ENCODE measurements at places on chromosomes 7 and 10.
A peak's percentile ranks its signal among the peaks of the same experiment; 100 is the strongest.

DNA sequence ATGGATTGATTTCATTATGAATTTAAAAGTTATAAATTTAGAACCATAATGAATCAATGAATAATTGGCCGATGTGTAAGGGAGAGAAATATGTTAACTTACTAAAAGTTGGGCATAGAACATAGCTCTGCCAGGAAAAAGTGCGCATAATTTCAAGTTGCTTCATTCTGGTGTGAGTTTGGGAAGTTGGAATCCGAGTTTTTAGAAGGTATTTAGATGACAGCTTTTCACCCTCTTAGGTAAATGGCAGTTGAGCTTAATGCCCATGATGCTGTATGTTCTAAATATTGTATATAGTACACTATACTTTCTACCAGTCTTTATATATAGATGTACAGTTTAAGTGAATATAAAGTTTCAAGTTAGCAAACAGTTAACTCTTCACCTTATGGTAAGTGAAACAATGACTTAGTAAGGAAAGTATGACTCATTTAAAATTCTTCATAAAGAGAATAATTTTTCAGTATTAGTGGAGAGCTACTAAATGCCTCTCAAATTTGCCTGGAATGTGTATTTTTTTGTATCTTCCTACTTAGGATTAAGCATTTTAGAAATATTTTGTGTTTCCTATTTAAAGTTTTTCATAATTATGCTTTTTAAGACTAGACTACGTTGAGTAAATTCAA, 1.6 kb downstream of the C1GALT1 start:
- DNase-seq: peak; percentile 30

DNA sequence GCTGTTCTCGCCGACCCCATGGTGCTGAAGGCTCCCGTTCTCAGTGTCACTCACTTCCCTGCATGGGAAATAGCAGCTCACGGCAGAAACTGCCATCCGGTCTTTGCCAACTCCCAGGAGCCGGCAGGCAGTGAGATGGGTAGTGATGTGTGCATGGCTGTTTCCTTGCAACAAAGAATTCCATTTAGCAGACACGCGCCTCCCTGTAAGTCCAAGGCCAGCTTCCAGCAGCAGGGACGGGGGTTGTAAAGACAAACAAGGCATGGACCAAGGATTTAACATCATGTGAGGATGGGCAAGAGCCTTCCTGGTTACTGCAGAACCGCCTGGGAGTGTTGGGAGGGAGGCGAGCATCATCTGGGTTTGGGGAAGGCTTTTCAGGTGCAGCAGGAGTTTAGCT, 273.1 kb downstream of the GLRX3 start:
- DNase-seq: no peak

DNA sequence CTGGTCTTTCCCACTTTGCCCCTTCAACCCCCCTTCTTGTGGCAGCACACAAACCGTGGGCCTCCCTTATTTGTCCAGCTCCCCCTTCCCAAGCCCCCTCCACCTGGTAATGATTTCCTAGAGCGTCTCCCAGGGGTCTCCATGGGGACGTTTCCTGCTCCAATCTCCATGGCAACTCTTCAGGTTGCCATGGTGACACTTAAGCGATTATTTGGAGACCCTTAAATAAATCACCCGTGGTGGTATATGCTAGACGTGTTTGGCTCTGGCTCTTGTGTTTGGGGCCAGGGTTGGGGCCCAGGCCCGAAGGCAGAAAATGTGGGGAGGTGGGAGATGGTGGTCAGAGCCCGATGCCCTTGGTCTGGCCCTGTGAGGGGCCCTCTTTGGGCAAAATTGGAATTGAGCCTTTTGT, 41.1 kb upstream of the DLG5 start:
- no peak for DNase-seq

GRCh38 chr10:61719906-61720305, 57.2 kb downstream of the CABCOCO1 start:
- no peak for DNase-seq

GRCh38 chr10:58201704-58202103, 66.0 kb downstream of the IPMK start:
- DNase-seq: no peak

- DNase-seq: no peak
Measured at GRCh38 chr7:140697447-140698143, 1.1 kb downstream of the NDUFB2 start.

DNA sequence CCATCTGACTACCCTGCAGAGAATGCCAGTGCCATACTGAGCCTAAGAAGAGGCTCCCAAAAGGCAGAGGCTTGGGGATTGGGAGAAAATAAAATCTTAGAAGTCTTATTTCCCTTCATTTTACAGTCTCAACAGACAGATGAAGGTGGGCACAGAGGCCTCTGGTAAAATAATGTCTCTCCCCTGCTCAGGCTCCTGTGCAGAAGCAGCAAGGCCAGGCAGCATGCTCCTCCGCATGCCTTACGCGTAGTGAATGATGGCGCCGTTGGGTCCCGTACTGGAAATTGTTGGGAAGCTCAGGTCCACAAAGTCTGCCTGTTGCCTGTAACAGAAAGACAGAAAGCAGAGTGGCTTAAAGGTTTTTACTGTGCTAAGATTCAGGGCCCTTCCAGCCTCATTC, 45.8 kb downstream of the XPNPEP1 start:
- DNase-seq: no peak

- DNase-seq: no peak
Measured at GRCh38 chr7:132450188-132450587, 126.1 kb downstream of the PLXNA4 start.

GRCh38 chr7:84258628-84259027, 64.0 kb upstream of the SEMA3A start:
- no peak for DNase-seq

GRCh38 chr7:83524277-83525075, 124.5 kb downstream of the SEMA3E start:
- DNase-seq: no peak

GRCh38 chr10:113709221-113709838, 29.6 kb downstream of the CASP7 start:
- DNase-seq: no peak

DNA sequence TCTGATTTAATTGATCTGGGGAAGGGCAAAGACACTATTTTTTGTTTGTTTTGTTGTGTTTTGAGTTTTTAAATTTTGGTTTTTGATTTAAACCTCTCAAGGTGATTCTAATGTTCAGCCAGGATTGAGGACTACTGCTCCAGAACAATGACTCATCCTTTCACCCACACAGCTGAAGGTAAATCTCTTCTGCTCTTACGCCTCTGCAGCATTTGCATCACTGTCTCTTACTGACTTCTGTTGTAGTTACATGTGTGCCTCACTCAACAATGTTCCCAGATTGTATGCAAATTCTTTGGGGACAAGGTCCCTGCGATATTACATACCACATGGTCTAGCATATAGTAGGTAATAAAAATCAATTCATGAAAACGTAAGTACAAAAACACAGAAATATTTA, 467.5 kb upstream of the LRRN3 start:
- DNase-seq: no peak

DNA sequence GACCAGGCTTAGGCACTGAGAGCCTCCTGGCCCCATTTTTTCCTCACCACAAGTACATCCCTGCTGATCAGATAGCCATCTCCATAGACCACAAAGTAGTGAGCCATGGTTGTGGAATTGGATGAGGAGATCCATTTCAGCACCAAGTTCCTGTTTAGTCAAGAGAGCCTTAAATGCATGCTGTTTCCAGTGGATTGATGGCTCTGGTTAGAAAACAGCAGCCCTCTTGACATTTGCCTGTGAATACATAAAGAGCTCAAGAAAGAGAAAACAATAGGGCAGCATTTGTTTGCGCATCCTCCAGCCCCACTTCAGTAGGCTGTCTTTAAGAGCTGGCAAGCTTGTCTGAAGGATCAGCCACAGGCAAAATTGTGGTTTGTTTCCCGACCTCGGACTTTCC, 251.2 kb downstream of the POU6F2 start:
- no peak for DNase-seq

- no peak for DNase-seq
Measured at GRCh38 chr7:100072462-100072861, 9.1 kb downstream of the ZNF3 start.

DNA sequence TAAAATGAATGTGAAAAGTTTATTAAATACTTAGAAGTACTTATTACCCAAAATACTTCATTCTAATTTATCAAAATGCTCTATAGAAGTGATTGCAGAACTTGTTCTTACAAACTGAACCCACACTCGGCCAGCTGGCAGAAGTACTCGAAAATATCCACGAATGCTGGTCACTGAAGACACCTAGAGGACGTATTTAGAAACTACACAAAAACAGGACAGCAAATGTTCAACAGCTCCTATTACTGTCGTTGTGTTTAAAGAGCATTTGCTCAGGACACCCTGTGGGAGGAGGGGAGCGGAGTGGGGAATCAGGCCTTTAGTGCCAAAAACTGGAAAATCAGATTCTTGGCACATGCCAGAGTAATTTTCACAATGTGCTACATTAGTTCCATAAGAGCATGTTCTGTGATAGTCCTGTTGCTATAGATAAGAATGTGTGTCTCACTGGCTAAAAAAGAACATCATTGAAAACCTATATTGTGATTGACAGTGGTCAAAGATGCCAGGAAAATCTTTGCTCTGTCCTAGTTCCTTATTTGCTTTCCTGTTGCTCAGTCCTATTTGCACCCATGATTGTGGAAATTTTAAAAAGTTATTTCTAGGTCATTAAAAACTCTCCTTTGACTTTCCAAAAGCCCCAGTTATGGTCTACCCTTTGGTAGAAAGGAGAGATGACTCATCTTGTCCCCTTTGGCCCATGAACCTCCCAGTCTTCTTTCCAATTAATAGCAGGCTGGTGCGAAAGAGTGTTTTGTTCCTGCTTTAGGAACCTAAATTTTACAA, 49.0 kb upstream of the NRBF2 start:
- DNase-seq: peak; percentile 63

DNA sequence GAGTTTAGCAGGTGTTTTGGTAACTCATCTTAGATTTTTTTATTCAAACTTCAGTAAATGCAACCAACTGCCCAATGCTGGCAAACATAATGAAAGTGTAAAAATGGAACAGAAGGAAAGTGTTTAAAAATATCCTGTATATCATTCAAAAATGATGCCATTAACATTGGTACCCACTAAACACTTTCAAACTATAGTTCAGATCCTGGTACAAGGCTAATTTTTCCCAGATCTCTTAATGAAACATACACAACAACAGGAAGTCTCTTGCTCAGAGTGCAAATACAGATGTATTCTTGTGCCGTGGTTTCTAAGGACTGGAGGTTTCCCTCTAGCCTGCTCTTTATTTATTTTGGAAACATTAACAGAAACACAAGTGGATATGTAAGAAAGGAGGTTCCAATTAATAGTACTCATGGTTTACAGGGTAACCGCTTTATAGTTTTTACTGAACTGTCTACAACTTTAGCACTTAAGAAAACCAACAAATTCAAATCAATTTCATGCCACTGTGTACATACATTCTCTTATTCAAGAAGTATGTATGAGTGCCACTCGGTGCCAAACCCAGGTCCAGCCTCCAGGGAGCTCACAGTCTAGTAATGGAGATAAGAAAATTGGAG, 176.0 kb upstream of the AKR1E2 start:
- DNase-seq: no peak

DNA sequence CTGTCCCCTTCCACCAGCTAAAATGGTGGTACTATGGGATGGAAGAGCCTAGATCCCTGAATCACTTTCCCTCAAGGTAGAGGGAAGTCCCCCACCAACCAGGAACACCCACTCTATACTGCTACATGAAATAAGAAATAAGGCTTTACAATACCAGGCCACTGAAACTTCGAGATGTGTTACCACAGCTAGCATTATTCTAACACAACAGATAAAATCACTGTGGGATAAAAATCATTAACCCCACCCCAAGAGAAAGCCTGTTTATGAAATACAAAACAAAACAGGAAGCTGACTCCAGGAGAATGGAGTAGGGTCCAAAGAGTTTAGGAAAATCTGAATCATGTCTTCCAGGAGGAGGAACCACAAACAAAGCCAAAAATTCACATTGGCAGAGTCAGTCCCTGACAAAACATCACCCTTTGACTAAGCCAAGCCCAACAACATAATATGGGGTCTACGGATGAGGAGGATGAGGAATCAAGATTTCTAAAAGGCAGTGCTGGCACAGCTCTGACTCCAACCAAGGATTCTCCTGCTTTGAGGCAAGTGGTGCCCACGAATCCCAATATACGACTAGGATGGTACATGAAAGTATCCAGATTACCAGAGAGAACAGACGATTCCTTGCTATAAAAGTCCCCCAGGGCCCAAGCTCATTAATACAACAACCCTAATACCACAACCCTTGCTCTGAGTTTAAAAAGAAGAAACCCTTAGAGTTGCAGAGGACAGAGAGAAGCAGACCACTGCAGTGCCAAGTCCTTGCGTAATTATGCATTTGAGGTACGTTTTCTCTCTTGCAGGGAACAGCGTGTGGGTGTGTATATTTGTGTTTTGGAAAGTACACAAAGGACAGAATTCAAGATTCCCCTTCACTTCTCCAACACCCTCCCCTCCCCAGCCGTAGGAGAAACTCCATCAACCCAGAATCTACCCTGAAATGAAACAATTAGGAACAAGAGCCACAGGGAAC, 23.7 kb downstream of the XPNPEP1 start:
- no peak for DNase-seq

DNA sequence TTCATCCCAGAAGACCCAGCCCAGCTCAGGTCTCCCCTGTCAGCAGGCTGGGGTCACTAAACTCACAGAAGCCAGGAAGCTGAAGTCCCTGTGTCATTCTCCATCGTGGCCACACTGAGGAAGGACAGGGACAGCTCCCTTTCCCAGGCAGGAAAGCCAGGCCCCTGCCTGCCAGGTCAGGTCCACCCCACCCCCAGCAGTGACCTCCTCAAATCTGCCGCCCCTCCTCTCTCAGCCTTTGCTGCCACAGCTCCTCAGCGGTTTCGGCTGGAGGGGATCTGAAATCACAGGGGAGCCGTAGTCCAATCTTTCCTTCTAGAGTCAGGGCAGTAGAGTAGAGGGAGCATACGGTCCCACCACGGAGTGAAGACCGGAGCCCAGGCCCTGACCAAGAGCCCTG, 150.9 kb upstream of the UNC5B start:
- no peak for DNase-seq

DNA sequence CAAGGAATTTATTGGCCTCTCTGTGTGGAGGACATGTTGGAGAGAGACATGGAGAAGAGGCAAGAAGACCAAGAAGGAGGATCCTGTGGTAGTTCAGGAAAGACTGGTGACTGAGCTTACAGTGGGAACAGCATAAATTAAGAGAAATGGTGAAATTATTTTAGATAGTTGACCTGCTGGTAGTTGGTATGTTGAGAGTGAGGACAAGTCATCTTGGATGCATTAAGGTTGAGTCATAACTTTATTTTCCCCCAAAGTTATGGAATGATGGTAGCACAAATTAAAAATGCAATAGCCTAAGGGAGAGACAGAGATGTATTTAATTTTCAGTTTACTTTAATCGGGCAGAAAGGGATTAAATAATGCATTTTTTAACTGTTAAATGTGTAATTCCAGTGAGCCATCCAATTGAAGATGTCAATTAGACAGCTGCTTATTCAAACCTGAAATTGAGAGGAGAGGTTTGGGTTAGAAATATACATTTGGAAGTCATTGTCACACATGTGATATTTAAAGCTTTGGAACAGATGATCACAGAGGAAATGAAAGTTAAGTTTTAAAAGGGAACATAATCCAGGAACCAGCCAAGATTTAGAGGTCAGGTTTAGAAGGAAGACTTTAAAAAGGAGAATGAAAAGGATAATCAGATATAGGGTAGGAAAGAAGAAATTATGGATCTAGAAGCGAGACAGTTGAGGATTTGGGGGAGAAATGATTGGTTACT, 80.6 kb downstream of the DGKB start:
- DNase-seq: no peak

GRCh38 chr7:391961-392524, 102.1 kb downstream of the FOXL3 start:
- no peak for DNase-seq

- DNase-seq: peak; percentile 100
Measured at GRCh38 chr7:25125137-25125946, at the start of gene CYCS. Gene CYCS (minus strand): TSS chr7:25125260. CDS start chr7:25124119, 1,141 bp downstream.

GRCh38 chr7:6385909-6386560, 61.7 kb downstream of the DAGLB start:
- no peak for DNase-seq

Measured in activated CD4-positive, alpha-beta T cell treated with anti-CD3 and anti-CD28 coated beads, Interleukin-2, amount 50 U/mL, for 16 hours (primary cell).